ENCODE measurements at places on chromosomes 6 and 20. TPM values are rescaled to one million over a fixed set of nuclear protein-coding genes. Genes with fewer than 3 reads are reported as not detected.

The C6orf132 gene
- polyA plus RNA-seq, result 7.0 TPM

The BTNL2 gene
- polyA plus RNA-seq, result 1.5 TPM

The CD164 gene
- 503 TPM for polyA plus RNA-seq

The WFDC5 gene
- polyA plus RNA-seq, result not detected

The DEFB132 gene
- polyA plus RNA-seq, result not detected

The RIPOR3 gene
- polyA plus RNA-seq, result 8.9 TPM

The ROS1 gene
- not detected for polyA plus RNA-seq

The LRFN2 gene
- polyA plus RNA-seq, result 1.0 TPM

The MCHR2 gene
- not detected for polyA plus RNA-seq

The CNKSR3 gene
- 59.1 TPM for polyA plus RNA-seq

The SLC17A1 gene
- 30.7 TPM for polyA plus RNA-seq

The RNGTT gene
- polyA plus RNA-seq, result 13.3 TPM

The CPNE5 gene
- polyA plus RNA-seq, result 12.4 TPM

The GOPC gene
- polyA plus RNA-seq, result 61.2 TPM

The CFAP61 gene
- polyA plus RNA-seq, result 3.6 TPM

The DSP gene
- polyA plus RNA-seq, result 95.4 TPM

The SLC29A1 gene
- polyA plus RNA-seq, result 34.7 TPM

The HLA-DRA gene
- 77.2 TPM for polyA plus RNA-seq

DNA sequence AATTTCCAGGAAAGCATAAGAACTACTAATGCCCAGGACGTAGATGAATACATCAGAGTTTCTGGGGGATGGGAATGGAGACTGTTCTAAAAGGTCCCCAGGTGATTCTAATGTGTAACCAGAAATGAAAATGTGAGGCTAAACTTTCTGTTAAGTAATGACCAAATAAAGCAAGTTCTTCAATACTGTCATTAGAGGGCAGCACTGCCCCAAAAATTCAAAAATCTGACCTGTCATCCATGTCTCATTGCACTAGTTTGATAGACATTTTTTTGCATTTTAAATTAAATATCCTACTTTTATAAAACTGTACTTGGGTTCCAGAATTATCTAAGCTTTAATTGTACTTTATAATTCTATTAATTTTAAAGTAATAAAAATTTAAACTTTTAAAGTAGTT, 94.9 kb downstream of the RFX6 start:
- DNase-seq, result no peak

DNA sequence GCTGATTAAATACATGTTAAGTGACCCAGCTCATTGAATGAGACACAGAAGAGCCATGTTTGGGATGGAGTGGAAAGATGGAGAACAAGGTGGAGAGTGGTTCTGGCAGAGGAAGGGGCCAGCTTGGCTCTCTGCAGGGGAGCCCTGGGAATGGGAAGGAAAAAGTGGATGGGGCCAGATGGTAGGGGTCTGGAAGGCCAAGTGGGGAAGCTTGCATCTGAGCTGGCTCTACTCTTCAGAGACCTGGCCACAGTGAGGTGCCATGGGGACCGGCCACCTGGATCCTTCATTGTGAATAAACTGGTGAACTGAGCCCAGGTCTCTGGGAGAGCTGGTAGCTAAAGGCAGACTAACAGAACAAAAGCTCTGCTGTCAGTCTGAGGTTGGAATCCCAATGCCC, 48.9 kb upstream of the SIRPA start:
- no peak for DNase-seq

GRCh38 chr6:131226459-131227157, 91.3 kb downstream of the AKAP7 start:
- no peak for DNase-seq

- no peak for DNase-seq
Observed at GRCh38 chr20:51462566-51463276, 79.8 kb downstream of the NFATC2 start.

DNA sequence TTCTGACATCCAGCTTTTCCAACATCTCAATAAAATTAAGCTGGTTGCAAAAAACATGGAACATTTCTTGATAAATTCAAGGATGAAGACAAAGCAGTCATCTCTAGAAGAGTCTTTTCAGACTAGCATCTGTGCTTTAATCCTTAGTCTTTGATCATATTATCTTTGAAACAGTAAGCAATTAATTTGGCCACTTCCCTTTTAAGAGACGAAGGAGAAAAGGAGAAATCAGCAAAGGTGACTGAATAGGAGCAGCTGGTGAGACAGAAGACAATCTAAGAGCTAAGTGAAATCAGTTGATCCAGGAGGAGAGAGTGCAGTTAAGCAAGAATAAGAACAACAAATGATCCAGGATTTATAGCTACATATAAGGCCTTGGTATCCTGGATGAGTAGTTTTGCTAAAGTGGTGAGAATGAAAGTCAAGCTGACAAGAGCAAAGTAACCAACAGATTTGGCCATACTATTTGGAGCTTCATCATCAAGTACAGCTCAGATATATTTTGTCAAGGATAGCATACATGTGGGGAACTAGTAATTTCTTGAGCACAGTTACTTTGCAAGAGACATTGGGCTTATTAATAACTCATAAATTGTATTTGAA, 215.5 kb downstream of the ADGB start:
- DNase-seq, result no peak

DNA sequence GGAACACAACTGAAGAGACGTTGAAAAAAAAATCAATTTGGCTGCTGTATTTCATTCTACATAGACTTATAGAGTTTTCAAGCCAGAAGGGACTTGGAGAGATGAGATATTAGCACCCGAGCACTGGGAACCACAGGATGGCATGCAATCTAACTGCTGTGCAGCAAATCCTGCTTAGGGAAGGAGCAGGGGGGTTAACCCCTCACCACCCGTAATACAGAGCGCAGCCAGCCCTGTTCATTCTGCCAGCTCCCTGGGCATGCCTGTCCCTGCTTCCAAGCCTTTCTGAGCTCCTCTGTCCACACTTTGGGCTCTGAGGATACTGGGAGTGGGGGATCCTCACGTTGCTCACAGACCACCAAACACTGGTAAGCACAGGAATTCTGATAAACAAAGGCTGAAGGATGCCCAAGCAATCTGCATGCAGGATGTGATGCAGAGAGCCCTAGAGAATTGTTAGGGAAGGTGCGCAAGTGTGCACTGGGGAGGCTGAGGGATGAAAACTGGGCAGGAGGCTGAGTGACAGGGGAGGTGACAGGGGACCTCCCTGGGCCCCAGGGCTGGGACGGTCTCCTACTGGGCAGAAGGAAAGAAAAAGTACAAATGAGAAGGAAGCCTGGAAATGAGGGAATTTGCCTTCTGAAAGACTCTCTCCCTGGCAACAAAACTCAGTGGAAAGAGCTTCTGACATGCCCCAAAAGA, 34.0 kb downstream of the CPNE5 start:
- no peak for DNase-seq

DNA sequence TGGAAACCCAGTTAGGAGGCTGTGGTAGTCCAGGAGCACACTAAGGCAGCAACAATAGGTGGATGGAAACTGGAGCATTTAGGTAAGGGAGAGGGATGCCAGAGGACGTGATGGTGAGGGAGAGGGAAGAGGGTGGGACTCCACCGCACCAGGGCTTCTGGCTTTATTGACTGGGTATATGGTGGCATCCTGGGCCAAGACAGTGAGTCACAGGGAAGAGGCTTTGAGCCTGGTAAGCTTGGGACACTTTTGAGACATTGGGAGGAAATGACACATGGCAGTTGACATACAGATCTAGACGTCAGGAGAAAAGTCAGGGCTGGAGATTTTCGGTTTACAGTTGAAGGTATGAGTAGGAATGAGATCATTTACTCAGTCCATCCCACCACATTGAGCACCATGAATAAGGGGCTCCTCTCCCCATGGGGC, 14.9 kb downstream of the NT5E start:
- no peak for DNase-seq

DNA sequence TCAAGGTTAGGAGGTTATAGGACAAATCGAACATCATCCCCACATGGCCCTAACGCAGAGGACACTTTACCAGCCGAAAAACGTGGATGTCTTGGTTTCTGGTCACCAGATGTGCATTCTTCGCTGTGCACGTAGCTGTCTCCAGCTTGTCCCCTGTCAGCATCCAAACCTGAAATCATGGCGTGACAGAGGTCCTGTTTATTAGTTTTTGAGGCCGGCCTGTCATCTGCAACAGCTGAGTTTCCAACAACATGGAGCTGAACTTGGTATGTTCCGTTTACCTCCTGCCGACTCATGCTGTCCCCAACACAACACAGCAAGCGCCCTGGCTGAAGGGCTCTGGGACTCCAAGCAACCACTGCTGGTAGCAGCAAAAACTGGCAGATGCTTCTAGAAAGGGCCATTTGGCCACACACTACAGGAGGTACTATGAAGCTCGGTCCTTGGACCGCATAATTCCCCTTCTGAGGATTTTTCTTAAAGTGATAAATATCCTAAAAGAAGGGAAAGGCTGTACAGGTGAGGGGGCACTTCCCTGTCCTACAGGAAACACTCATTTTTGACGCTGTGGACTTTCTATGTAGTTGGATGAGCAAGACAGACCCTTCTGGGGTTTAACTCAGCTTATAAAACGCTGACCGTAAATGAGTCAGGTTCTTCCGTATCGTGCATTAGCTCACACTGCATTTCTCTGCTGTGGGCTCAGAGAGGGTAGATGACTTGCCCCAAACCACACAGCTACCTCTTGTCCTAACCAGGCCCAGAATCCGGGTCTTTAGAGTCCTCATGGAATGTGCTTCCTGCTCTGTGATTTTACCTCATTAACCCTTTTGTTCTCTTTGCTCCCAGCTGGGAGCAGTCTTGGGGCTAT, 79.7 kb upstream of the NFATC2 start:
- DNase-seq, result no peak

DNA sequence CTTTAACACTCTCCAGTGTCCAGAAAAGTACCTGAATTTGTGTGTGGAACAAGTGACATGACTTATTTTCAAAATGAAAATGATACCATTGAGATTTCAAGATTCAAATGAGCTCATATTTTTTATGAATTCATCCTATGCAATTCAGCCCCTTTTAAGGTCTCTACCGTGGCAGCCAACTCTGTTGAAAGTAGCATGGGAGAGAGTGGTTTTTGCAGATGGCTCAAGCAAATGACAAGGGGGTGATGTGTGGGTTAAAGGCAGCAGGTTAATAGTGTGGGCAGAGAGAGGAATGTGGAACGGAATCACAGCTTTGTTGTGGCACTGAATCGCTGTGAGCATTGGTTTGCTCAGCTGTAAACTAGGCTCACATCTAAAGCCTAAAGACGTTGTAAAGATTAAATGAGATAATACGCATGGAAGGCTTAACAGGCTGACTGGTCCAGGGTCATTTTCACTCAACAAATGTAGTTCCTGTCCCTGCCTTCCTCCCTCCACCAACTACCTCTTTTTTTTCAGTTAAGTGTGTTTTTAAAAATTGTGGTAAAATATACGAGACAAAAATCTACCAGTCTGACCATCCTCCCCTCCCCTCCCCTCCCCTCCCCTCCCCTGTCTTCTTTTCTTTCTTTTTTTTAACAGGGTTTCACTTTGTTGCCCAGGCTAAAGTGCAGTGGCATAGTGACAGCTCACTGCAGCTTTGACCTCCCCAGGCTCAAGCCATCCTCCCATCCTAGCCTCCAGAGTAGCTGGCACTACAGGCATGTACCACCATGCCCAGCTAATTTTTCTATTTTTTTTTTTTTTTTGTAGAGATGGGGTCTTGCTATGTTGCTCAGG, 114.7 kb upstream of the ZNF217 start:
- no peak for DNase-seq

DNA sequence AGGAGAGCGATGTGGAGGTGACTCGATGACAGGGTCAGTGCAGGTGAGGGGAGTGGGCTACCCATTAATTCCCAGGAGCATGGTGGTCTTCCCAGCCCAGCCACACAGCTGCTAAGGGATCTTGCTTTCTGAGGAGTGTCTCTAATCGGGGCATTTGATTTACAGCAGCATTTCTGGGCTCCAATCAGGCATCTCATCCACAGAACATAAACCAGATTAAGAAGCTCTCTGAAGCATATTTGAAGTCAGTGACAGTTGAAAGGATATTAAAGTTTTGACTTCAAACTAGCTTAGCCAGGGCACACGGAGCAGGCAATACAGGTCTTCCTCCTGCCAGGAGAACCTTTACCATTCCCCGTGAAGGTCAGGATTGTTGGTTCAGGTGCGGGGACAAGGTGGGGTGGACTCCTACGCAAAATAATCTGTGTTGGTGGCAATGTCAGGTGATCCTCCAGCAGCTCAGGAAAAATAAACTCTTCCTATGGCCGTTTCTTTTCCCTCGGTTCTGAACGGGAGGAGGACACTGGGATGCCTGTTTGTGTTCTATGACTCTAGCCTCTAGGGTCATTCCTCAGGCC, 39.9 kb upstream of the ZNF831 start:
- DNase-seq, result no peak

DNA sequence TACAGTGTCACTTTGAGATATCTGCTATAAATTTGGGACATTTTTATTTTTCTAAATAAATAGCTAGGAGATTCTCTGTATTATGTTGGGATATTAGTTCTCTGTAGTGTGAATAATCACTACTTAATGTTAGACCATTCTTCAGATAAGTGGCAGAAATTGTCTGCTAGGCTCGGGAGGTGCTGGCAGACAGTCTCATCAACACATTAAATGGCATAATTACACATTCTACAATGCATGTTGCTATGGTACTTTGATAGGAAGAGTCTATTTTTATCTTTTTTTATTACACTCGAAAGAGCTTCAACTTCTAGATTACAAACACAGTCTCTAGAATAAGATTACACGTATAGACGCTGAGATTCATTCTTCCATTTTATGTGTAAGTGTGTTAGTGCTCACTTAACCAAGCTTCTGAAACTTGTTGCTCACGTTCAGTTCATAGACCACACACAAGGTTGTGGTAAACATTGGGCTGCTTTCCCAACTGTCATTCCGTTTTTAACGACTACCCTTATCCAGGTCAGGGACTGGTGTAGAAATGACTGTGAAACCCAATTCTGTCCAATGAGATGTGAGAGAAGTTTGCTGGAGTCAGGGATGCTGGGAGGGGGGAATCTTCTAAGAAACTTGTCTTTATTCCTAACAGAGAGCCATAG, 78.6 kb downstream of the TPBG start:
- DNase-seq, result no peak

GRCh38 chr6:148972481-148972880, 225.7 kb downstream of the UST start:
- DNase-seq, result no peak

GRCh38 chr6:92132457-92132856, 1286.9 kb downstream of the EPHA7 start:
- DNase-seq, result no peak

- DNase-seq, result no peak
Observed at GRCh38 chr6:3867641-3868502, 18.7 kb downstream of the FAM50B start.

GRCh38 chr20:41064377-41064776, 35.8 kb downstream of the TOP1 start:
- no peak for DNase-seq

- DNase-seq, result no peak
Observed at GRCh38 chr20:61525781-61526431, 273.8 kb downstream of the CDH4 start.

GRCh38 chr6:22023937-22024336, 272.9 kb downstream of the PRL start:
- no peak for DNase-seq
